GM20000 (cell line): ENCODE measurements at places on chromosomes 16 and 17.

GRCh38 chr16:1429631-1430030, 1.2 kb upstream of the PERCC1 start:
- no peak for DNase-seq

DNA sequence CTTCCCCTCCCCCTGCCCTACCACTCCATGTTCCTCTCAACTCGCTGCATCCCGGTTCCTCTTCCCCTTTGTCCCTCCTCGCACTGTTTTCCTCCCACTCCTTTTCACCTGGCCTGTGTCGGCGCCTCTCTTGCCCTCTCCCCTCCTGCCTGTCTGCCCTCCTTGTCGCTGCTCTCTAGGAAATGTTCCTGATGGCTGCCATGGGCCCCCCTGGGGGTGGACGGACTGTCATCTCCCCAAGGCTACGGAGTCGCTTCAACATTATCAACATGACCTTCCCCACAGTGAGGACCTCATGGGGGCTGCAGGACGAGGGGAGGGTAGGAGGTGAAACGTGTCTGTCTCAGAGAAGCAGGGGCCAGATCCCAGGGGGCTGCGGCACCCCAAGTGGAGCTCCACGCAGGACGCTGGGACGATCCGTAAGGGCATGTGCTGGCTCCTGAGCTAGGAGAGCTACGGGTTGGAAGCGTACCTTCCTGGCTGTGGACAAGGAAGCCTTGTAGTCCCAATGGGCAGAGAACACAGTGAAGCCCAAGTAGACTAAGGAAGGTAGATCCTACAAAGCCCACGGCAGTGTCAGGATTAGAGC, 39.8 kb upstream of the KDM6B start:
- no peak for DNase-seq

DNA sequence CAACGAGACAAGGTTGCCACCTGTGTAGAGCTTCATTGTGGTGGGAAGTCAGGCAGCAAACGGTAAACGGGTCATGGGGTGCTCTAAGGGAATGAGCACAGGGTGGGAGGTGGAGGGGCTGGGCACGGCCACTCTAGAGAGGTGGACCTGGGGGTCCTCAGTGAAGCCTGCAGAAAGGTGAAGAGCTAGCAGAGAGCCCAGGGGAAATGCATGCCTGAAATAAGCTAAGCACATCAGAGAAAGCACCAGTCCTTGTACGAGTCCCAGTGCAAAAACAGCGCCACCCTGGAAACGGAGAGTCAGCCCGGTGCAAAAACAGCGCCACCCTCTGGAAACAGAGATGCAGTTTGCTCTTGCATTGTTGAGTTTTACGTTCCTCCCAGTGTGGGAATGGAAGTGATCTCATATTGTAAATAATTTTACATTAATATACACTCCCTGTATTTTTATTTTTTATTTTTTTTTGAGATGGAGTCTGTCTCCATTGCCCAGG, 65.0 kb downstream of the TBC1D16 start:
- peak; percentile 46 for DNase-seq

DNA sequence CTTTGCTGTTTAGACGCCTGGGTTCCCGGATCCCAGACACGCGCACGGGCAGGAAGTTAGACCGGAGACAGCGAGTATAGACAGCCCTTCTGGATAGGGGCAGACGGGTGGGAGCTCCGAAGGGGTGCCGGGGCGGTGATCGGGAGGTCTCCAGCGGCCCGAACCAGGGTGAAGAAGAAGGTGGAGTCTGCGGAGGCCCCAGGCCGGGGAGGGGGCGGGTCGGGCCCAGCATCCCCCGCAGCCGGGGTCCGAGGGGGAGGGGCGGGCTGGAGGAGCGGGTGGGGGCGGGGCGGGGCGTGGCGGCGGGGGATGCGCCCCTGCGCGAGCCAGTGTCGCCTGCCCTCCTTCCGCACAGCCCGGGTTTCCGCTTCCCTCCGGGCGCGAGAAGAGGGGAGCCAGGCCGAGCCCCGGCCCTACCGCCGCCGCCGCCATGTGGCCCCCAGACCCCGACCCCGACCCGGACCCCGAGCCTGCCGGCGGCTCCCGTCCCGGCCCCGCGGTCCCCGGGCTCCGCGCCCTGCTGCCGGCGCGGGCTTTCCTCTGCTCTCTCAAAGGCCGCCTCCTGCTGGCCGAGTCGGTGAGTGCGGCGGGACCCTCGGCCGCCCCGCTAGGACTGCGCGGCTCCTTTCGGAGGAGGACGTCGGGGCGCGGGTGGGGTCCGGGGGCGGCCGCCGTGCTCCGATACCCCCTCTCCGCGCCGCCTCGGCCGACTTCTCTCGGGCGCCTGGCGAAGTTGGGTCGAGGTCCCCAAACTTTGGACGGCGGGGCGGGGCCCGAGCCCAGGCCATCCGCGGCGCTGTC, at the start of gene CMTM3:
Gene CMTM3 (plus strand): TSS at position 329 of the 801 bp plus-strand sequence. CDS start 102 bp downstream, at position 431.
- peak; percentile 88 for DNase-seq

GRCh38 chr16:86365513-86366273, 144.6 kb upstream of the FOXF1 start:
- no peak for DNase-seq

GRCh38 chr17:39243155-39243554, 17.4 kb upstream of the STAC2 start:
- no peak for DNase-seq

- peak; percentile 86 for DNase-seq
Observed at GRCh38 chr16:2751577-2752034, 832 bp upstream of the SRRM2 start.

DNA sequence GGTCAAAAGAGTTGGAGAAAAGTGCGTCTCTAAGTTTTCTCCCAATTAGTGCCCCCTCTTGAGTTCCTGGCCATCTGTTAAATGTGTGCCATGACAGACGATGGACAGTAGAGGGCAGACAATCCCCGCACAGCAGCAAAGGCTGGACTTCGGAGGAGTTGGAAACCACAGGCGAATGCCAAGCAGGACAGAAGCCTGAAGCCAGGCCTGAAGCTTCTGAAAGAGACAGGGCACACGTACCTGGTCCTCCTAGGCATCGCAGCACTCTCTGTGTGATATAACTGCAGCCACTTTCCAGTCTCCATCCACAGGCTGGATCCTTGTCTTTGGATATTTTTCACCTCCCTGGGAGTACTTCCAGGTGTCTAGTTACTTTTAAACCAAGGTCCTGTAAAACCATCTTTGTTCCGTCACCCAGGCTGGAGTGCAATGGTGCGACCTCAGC, 14.5 kb downstream of the C17orf100 start:
- DNase-seq: peak; percentile 79

DNA sequence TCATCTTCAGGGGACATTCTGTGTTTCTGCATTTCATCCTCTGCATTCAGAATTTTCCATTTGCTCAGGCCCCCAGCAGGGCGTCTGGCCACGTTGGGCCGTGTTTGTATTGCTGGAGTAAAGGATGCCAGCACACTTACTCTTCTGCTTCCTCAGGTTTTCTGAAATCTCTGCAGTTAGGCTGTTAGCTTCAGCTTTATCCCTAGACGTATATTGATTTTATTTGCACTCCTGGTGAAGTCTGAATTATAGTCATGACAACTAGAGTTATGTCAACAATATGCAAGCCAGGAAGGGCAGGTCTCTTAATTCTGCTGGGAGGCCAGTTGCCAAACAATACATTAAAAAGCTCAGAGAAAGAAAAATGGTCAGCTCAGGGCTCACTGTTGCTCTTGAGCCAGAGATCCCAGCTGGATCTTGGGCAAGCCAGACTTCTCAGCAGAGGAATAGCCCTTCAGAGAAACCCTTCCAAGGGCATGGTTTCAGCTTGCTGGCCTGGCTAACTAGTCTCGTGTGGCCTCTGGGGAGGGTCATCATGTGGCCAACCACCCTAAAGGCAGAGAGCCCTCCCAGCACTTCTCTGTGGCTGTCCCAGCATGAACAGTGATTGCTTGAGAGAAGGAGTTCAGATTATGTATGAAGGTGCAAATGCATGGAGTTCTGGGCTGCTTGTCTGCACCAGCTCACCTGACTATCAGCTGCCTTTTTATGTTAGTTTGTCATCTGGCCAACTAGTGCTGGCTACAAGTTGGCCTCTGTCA, 110.2 kb upstream of the CACNG5 start:
- no peak for DNase-seq

DNA sequence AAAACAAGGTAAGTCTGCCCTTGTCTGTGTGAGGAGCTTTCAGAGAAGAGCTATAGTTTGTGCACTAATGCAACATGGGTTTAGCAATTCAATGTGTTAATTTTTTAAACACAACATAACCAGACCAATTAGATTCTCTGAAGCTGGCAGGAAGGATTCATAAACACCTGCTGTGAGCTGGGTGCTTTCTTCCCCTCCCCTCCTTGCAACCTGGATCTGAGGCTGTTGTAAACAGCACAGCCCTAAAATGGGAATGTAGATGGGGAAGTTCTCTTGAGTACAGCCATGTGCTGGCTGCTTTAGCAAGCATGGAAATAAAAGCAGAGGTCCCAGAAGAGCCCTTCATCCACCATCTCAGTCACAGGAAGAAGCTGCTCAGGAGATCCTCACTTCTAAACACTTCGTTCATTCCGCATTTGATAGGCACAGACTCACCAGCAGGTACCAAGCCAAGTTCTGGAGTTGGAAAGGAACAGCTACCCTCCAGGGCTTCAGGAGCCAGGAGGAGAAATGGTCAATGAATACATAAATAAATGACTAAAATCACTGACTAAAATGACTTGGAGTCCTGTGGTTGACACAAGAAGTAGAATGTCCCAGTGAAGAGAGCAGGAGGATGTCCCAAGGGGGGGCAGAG, 21.7 kb downstream of the AXIN2 start:
- no peak for DNase-seq

DNA sequence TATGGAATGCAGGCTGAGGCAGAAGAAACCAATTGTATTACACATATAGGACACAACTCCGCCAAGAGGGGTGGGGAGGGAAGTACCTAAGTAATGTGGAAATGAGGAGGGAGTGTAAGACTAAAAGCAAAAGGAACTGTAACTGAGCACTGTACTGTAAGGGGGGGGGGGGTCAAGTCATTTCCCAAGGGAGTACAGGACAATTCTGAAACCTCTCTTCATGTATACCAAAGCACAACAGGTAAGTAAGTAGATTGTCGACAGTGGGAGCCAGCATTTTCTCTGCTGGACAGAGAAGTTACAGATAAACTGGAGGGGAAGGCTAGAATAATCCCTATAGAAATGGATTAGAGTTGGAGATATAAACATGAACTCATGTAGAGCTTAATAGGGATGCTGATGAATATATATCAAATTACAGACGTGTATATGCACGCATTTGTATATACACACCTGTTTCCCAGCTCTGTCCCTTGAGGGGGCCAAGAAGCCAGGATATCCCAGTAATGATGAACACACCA, 6.4 kb downstream of the USP22 start:
- no peak for DNase-seq

DNA sequence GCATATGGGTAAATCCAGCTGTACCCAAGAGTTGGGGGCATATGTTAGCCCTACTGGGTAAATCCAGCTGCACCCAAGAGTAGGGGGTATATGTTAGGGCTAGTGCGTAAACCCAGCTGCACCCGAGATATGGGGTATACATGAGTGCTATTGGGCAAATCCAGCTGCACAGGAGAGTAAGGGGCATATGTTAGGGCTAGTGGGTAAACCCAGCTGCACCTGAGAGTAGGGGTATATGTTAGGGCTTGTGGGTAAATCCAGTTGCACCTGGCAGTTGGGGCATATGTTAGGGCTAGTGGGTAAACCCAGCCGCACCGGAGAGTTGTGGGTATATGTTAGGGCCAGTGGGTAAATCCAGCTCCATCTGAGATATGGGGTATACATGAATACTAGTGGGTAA, 80.9 kb downstream of the WWOX start:
- no peak for DNase-seq

DNA sequence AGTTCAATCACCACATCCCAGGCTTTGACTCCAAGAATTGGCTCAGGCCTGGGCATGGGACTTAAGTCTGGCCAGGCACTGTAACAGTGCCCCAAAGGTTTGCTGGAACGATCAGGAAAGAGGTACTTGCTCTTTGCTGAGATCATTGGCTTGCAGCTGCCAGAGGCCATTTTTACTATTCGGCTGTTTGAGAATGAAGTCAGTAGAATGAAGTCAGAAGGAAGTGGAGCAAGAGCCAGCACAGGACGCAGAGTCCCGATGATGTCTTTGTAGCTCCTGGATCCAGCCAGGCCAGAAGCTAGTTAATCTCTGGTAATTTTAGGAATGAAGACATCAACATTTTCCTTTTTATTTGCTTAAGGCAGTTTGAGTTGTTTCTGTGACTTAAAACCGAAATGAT, 195.5 kb downstream of the RAB11FIP4 start:
- DNase-seq: no peak

GRCh38 chr16:81204798-81205680, 33.5 kb upstream of the BCO1 start:
- DNase-seq: peak; percentile 67
